Spleen (tissue), 13 donors: ENCODE measurements at places on chromosomes 5 and 9. TPM values are rescaled to one million over a fixed set of nuclear protein-coding genes. Genes with fewer than 3 reads are reported as not detected.

DNA sequence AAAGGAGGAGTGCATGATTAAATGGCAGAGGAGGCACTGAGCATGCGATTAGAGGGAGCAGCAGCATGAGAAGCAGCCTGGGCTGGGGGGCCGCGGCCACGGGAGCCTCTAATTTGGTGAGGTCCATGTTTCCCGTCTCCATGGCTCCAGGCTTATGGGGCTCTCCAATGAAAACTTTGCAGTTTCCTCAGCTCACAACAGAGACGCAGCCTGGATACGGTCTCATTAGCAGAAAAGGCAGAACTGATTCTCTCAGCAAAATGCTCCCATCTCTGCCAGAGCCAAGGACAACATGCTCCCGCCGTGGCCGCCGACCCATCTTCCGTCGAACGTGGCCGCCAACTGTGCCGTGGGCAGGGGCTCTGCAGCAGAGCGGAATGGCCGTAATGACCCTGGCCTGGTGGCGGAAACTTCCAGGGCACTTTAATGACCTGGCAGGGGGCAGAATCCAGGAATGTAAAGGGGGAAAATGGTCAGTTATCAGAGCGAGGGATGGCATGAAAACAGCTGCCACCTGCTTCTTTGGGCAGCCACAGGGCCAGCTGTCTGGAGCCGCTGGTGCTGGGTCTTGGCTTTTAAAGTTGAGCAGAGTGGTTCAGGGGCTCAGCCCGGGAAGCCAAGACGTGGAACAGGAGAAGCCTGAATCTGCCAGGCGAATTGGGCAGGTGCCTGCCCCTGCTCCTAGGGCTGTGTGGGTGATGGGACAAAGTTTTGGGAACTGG is 76.5 kb downstream of the COL5A1 start:
- no peak for DNase-seq

SLC9A3 gene
- 3.2 TPM for total RNA-seq

DNA sequence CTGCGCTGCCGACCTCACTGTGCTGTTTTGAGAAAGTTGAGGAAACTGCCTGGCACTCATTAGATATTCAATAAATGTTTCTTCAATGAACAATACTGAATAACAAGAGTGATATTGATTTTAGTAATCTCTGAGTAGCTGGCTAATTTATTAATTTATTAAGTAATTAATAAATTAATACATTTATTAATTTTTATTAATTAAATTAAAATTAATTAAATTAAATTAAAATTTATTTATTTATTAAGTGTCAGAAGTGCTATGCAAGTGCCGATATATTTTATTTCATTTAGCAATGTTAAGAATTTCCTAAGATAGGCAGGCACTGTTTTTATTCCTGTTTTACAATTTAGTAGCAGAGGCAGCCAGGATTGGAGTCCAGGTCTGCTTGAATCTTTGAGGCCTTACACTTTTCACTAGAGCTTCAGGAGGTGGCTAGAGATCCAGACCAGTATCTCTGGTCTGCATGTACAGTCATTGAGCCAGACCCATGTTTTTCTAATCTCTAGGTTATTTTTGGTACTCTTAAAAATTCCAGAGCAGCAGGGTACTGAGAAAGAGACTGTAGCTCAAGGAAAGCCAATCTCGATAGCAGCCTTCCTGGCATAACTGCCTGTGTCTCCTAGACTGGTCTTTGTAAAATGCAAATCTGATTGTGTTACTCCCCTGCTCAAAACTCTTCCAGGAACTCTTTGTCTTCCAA is 109.2 kb downstream of the ARHGEF28 start:
- no peak for DNase-seq

DNA sequence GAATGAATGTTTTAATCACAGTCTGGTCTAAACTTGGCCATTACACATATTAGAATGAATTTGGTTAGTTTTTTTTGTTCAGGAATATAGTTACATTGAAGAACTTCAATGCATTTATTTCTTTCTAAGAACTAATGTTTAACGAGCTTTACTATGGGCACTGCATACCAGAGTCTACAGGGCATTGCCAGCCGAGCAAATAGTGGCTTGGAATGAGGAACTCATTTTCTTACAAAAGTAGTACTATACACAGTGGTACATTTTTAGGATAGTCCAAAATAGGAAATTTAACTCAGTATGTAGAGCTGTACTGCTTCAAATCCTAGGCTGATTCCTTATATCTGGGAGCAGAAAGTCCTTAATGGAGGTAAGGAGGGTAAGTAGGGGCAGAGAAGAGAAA is 155.4 kb downstream of the CARTPT start:
- no peak for DNase-seq

GRCh38 chr9:137619240-137620047 is 639 bp downstream of the EHMT1 start:
- DNase-seq, result peak; percentile 91

- DNase-seq, result no peak
Observed at GRCh38 chr5:131019111-131019510, 145.9 kb downstream of the HINT1 start.

- DNase-seq, result no peak
Observed at GRCh38 chr5:93107141-93107540, 473.9 kb downstream of the NR2F1-AS1 start.

QRFP gene
- total RNA-seq, result not detected

DNA sequence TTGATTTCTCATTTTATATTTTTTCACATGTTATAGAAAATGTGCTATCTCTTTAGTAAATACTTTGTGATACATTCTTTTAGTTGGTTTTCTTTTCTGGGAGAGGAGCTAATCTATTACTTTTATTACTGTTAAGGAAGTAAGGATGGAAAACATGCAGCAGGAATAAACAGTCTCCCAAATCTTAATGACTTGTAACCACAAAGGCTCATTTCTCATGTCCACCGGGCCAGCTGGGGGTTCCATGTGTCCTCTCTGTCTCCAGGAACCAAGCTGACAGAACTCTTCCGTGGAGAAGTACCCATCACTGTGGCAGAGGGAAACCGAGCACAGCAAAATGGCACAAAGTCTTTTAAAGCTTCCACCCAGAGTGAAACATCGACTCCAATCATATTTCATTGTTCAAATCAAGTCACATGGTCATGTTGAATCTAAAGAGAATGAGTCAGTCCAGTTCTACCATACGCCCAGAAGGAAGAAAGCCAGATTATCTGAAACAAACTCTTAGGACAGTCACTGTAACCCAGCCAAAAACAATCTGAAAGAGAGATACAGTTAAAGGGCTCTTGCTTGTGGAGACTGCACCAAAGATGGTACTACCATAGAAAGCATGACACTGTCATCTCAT is 97.1 kb upstream of the CDH6 start:
- no peak for DNase-seq

- no peak for DNase-seq
Observed at GRCh38 chr5:31717561-31717960, 78.6 kb downstream of the PDZD2 start.

- DNase-seq, result no peak
Observed at GRCh38 chr9:87337335-87338087, 160.2 kb upstream of the DAPK1 start.

DNA sequence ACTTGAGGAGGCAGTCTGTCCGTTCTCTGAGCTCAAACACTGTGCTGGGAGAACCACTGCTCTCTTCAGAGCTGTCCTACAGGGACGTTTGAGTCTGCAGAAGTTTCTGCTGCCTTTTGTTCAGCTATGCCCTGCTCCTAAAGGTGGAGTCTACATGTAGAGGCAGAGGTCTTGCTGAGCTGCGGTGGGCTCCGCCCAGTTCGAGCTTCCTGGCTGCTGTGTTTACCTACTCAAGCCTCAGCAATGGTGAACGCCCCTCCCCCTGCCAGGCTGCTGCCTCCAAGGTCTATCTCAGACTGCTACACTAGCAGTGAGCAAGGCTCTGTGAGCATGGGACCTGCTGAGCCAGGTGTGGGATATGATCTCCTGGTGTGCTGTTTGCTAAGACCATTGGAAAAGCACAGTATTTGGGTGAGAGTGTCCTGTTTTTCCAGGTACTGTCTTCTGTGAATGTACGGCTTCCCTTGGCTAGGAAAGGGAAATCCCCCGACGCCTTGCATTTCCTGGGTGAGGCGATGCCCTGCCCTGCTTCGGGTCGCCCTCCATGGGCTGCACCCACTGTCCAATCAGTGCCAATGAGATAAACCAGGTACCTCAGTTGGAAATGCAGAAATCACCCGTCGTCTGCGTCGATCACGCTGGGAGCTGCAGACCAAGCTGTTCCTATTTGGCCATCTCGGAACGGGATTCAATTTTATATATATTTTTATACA is 58.5 kb downstream of the CNTRL start:
- DNase-seq, result peak; percentile 91

TSSK1B gene
- total RNA-seq, result not detected
